ENCODE measurements at places on chromosomes 6 and 20. TPM values are rescaled to one million over a fixed set of nuclear protein-coding genes. Genes with fewer than 3 reads are reported as not detected.

- no peak overlapping the region for H3K4me3 ChIP-seq
- no peak for DNase-seq
- H3K27me3 ChIP-seq, result no peaks in the 10 kb centered on the region
Measured at GRCh38 chr6:25089442-25089841, 153.7 kb upstream of the RIPOR2 start.

- no peak overlapping the region for H3K27ac ChIP-seq
- H3K4me3 ChIP-seq, result no peak overlapping the region
- no peak for DNase-seq
Measured at GRCh38 chr6:144568241-144568640, 283.1 kb downstream of the UTRN start.

DNA sequence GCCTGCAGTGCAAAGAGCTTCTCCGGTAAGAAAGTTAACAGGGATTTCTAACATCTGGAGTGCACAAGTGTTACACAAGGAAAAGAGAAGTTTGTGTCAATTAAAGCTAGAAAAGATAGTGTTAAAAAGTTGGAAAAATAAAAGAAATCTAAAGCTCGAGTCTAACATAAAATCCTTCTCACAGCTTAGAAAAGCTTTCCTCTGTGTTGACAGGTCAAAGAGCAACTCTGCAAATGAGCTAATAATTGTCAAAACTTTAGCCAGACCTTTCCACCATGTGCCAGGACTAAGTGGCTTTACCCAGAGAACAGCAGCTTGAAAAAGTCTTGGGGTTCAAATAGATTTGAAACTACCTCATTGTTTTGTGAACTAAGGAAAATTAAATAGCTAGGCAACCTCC is 14.8 kb downstream of the PTPRK start:
- no peak for DNase-seq
- peaks cover 80% of the 10 kb centered on the region for H3K4me1 ChIP-seq
- H3K36me3 ChIP-seq, result no peaks in the 10 kb centered on the region
- peak overlapping the region; percentile 48 for H3K27ac ChIP-seq
- no peak overlapping the region for H3K4me3 ChIP-seq

DNA sequence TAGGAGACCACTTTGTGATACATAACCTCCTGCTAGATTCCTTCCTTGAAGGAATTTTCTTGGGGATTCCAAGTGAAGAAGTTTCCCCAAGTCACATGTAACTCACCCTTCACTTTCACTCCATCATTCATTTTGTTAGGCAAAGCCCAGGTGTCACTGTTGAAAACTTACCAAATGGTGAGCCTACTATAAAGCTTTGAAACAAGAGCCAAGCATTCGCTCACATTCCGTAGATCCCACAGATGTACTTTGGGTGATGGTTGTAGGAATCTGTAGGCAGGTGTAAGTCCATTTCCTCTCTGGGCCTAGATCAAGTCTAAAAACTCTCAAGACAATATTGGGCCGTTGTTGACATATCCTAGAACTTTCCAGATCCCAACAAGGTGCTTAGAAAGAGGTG is 74.1 kb downstream of the PRDM1 start:
- no peak overlapping the region for H3K4me3 ChIP-seq
- H3K27ac ChIP-seq, result no peak overlapping the region
- no peaks in the 10 kb centered on the region for H3K36me3 ChIP-seq
- no peak for DNase-seq
- H3K27me3 ChIP-seq, result no peaks in the 10 kb centered on the region

DNA sequence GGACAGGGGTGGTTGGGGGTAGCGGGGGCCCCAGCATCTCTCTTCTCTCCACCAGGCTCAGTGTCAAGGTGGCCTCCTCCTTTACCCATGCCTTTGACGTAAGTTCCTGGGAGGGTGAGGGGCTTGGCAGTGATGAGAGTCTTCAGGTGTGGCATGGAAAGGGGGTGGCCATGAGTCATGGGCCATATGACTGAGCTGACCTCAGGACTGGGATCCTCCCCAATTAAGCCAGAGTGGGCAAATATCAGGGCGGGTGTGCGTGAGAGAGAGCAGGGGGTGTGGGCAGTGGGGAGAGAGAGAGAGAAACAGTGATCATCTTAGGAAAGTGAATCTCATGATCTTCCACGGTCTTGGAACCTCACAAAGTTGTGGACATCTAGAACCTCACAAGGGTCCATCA is 8.2 kb upstream of the BPIFB4 start:
- no peaks in the 10 kb centered on the region for H3K27me3 ChIP-seq
- no peak overlapping the region for H3K27ac ChIP-seq
- no peak for DNase-seq
- H3K4me1 ChIP-seq, result no peaks in the 10 kb centered on the region
- H3K36me3 ChIP-seq, result no peaks in the 10 kb centered on the region

DNA sequence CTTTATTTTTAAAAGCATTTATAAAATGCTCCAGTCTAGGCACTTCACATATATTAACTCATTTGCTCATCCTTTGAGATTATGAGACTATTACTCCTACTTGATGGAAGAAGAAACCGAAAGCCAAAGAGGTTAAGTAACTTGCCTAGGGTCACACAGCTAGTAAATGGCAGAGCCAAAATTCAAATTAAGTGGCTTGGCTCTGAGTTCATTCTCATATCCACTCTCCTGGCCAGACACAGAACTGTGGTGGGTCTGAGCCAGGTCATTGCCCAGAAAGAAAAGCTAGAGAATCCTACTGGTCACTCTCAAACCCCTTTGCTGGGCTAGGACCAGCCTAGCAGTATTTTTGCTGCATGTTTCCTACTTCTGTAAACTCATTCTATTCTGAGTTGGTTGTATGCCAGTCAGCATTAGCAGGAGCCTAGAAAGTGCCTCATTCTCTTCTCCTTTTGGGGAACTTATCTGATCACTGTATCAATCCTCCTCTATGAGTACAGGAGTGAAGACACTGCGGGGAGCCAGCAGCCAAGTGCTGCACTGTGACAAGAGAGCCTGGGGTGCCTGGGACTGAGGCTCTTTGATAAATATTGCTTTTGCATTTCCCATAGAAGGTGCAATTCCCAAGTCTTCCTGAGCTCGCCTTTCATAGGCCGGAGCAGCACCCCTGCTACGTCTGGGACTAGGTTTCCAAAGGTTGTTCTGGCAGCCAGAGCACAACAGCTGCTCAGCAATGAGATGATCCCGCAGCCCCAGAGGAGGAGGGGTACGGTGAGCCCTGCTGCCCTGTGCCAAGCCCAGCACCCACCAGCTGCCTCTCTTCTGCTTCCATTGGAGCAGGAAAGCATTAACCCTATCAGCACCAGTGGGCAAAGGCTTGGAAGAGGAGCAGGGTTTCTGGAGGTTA is 728.3 kb downstream of the MAFB start:
- H3K27ac ChIP-seq, result no peak overlapping the region
- H3K4me3 ChIP-seq, result no peak overlapping the region
- H3K4me1 ChIP-seq, result peaks cover 11% of the 10 kb centered on the region

DNA sequence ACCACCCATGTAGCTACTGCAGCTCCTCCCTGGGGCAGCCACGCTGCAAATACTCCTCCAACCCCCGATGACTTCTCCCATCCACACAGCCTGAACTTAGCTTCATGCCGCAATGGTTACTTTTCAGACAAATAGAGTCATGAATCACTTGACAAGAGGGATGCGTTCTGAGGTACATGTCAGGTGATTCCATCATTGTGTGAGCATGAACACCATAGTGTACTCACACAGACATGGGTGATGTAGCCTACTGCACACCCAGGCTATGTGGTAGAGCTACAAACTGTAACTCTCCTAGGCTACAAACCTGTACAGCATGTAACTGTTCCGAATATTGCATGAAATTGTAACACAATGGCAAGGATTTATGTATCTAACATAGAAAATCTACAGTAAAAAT is 298.5 kb upstream of the SLC35B3 start:
- no peak overlapping the region for H3K27ac ChIP-seq
- no peaks in the 10 kb centered on the region for H3K27me3 ChIP-seq
- H3K4me1 ChIP-seq, result no peaks in the 10 kb centered on the region
- no peak overlapping the region for H3K4me3 ChIP-seq
- no peak for DNase-seq

DNA sequence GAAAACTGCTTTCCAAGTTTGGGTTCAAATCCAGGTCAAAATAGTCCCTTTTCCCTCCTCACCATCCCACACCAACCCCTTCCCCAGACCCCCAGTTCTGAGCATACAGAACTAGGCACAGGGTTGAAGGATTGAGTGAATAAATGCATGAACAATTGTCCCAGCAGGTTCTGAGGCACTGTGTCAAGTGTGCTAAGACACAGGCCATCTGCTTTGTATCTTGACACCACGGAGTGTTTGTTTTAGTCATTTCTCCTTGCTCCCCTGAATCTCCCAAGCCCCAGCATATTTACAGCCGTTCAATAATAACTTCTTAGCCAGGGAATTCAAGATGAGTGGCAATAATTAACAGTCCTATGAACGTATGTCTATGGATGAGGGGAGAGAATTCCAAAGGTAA is 102.8 kb upstream of the JARID2 start:
- no peaks in the 10 kb centered on the region for H3K36me3 ChIP-seq
- H3K4me1 ChIP-seq, result no peaks in the 10 kb centered on the region
- H3K27me3 ChIP-seq, result no peaks in the 10 kb centered on the region
- DNase-seq, result no peak

GRCh38 chr20:671252-672030 is 4.2 kb downstream of the SCRT2 start:
- no peak overlapping the region for H3K27ac ChIP-seq
- H3K4me1 ChIP-seq, result peaks cover 15% of the 10 kb centered on the region
- H3K36me3 ChIP-seq, result no peaks in the 10 kb centered on the region
- H3K27me3 ChIP-seq, result no peaks in the 10 kb centered on the region

DNA sequence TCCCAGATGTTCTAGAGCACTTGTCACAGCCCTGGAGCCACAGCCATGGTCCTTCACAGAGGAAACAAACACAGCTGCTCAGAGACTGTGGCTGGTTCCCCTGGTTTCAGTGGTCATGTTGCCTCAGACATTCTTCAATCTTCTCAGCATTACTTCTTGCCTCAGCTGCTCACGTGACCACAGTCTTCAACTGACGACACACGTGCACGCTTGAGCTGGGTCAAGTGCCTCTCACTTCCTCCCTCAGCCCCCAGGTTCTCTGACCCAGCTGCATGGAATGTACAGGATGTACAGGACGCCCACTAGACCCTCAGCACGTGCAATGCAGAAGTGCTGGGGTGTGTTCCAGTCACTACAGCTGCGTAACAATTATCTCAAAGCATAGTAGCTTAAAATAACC is 159.8 kb upstream of the GGTLC1 start:
- H3K4me3 ChIP-seq, result no peak overlapping the region
- no peaks in the 10 kb centered on the region for H3K36me3 ChIP-seq
- H3K4me1 ChIP-seq, result peaks cover 7% of the 10 kb centered on the region
- no peak for DNase-seq
- no peaks in the 10 kb centered on the region for H3K27me3 ChIP-seq

- no peaks in the 10 kb centered on the region for H3K4me1 ChIP-seq
- no peak overlapping the region for H3K27ac ChIP-seq
- DNase-seq, result no peak
- no peaks in the 10 kb centered on the region for H3K36me3 ChIP-seq
- H3K4me3 ChIP-seq, result no peak overlapping the region
- H3K27me3 ChIP-seq, result no peaks in the 10 kb centered on the region
Measured at GRCh38 chr20:20206788-20207187, 154.5 kb downstream of the CFAP61 start.

GRCh38 chr20:43681468-43681942 is 14.6 kb downstream of the MYBL2 start:
- peak overlapping the region; percentile 1 for H3K4me3 ChIP-seq
- no peaks in the 10 kb centered on the region for H3K36me3 ChIP-seq
- peak; percentile 89 for DNase-seq
- peaks cover 28% of the 10 kb centered on the region for H3K4me1 ChIP-seq
- H3K27ac ChIP-seq, result peak overlapping the region; percentile 90

DNA sequence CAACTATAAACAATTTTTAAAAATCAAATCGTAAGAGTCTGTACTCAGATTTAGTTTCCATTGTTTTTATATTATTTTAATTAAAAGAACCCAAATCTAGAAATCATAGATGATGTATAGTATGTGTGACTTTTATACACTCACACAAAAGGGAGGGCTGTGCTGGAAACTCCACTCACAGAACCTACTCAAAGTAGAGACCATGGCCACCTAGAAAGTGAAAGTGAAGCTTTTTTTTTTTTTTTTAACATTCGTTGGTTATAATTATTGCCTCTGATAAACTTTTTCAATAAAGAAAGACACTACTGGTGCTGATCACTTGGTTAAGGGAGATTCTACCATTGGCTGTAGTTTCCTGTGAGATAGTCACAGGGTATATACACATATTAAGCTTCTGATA is 37.9 kb upstream of the PRL start:
- H3K4me3 ChIP-seq, result no peak overlapping the region
- H3K4me1 ChIP-seq, result no peaks in the 10 kb centered on the region
- H3K27ac ChIP-seq, result no peak overlapping the region
- DNase-seq, result no peak
- no peaks in the 10 kb centered on the region for H3K27me3 ChIP-seq

- H3K27ac ChIP-seq, result no peak within 1 kb of the TSS
- H3K36me3 ChIP-seq, result no peaks in the 10 kb centered on the region
- no peaks in the 10 kb centered on the region for H3K27me3 ChIP-seq
- no peak within 1 kb of the TSS for H3K4me3 ChIP-seq
- DNase-seq, result no peak
- no peaks in the 10 kb centered on the region for H3K4me1 ChIP-seq
Measured at GRCh38 chr6:49866485-49866943, at the start of gene CRISP1. Gene CRISP1 (minus strand): TSS chr6:49866535. CDS start chr6:49857400, 9,135 bp downstream.

GRCh38 chr6:88238065-88238464 is 71.9 kb upstream of the CNR1 start:
- H3K36me3 ChIP-seq, result no peaks in the 10 kb centered on the region
- DNase-seq, result peak; percentile 7
- no peaks in the 10 kb centered on the region for H3K4me1 ChIP-seq
- H3K4me3 ChIP-seq, result no peak overlapping the region
- no peaks in the 10 kb centered on the region for H3K27me3 ChIP-seq

KCNK5 gene
- 16.9 TPM for total RNA-seq

WFDC11 gene
- not detected for total RNA-seq

LCA5 gene
- total RNA-seq, result 2.6 TPM

IP6K3 gene
- total RNA-seq, result not detected

OTOR gene
- not detected for total RNA-seq

PNLDC1 gene
- total RNA-seq, result 0.52 TPM

ABHD16B gene
- not detected for total RNA-seq

C6orf58 gene
- total RNA-seq, result not detected

KCNS1 gene
- total RNA-seq, result not detected

KIF25 gene
- 1.8 TPM for total RNA-seq

TRERF1 gene
- total RNA-seq, result 3.4 TPM
